ENCODE measurements at places on chromosomes 16 and 17. TPM values are rescaled to one million over a fixed set of nuclear protein-coding genes. Genes with fewer than 3 reads are reported as not detected.

DNA sequence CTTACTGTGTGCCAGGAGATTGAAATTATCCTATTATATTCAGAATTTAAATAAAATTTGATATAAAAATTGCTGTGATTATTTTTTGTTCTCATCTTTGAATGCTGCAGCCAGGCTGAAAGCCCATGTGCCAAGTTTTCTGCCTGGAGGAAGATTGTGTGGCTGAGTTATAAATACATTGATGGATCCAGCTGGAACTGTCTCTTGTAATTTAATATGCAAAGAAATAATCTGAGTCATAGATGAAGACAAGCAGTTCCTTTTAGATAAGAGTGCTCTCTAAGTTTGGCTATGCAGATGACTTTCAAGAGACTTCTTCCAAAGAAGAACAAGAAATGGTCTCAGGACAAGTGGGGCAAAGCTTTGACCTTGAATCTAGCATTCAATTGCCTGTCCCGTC is 871.0 kb downstream of the CDH11 start:
- no peaks in the 10 kb centered on the region for H3K4me1 ChIP-seq
- H3K27me3 ChIP-seq, result no peaks in the 10 kb centered on the region
- H3K36me3 ChIP-seq, result no peaks in the 10 kb centered on the region

DNA sequence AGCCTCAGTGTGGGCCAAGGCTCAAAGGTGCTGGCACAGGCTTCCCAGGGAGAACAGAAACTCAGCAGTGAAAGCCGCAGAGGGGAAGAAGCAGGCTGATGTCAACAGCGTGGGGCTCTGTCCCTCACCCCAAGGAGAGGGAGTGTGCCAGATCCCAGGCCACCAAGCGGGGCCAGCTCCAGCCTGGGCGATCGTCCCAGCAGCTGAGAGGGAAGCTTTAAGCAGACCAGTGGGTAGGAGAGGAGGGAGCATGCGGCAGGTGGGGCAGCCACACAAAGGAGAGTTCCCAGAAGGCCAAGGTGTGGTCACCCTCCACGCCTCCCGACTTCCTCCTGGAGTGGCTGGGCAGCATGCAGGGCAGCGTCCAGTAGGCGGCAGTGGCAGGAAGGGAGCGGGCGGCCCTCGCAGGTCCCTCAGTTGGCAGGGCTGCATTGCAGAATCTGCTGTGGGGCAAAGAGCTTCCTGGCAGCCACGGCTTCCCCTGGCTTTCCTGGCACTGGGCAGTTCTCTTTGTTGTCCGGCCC is 6.0 kb downstream of the SYNGR2 start:
- no peak overlapping the region for H3K4me3 ChIP-seq
- peak; percentile 90 for DNase-seq
- H3K36me3 ChIP-seq, result peaks cover 18% of the 10 kb centered on the region
- peak overlapping the region; percentile 83 for H3K27ac ChIP-seq
- no peaks in the 10 kb centered on the region for H3K27me3 ChIP-seq

DNA sequence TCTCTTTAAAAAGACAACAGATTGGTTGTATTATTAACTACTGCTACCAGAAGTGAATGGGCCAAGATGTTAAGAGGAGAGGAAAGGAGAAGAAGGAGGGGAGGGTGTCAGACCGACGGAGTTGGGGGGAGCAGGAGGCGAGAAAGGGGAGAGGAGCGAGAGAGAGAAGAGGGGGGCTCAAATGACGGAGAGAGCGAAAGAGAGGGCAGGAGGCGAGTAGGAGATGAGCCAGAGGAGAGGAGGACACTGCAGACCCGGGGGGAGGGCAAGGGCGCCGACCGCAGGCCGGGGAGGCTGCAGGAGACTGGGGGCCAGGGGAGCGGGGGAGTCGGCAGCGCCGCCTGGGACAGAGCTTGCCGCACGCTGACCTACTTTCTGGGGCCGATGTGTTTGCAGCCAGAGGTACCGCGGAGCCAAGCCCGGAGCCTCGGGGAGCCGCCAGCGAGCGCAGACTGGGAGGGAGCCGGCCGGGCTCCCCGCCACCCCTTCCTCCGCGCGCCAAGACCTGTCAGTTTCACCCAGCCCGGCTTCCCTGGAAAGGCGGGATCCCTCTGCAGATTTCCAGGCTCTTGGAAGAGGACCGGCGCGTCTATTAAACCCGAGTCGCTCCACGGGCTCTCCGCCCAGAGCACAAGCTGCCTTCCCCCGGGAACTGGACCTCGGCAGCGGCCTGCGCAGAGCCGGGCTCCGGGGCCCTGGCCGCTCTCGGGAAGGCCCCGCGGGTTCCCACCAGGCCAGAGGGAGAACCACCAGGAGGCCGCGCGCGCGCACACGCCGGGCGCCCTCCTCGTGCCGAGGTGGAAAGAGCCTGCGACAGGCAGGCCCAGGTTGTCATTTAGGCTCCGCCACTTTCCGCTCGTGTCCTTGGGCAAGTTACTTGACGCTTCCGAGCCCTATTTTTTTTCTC is 74.6 kb downstream of the CMC2 start:
- H3K36me3 ChIP-seq, result no peaks in the 10 kb centered on the region
- peak overlapping the region; percentile 25 for H3K27ac ChIP-seq
- peak; percentile 57 for DNase-seq

DNA sequence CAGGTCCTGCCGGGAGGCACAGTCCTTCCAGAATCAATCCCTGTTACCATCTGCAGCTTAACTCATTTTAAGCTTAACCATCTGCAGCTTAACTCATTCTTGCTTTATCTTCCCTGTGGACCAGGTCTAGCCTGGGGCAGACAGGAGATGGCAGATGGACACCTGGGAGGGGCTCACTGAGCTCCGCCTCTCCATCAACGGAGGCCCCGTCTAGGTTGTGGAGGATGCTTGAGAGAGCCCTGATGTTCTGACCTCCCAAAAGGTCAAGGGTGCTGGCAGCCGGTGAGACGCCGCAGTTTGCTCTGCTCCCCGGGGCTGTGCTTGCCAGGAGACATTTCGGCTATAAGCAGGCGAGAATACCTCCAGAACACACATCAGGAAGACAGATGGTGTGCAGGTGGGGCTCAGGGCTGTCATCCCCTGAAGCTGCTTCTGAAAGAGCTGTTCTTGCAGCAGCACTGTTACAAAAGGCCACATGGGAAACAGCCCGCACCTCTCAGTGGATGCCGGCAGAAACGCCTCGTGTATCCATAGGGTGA is 41.3 kb downstream of the BAIAP2 start:
- no peaks in the 10 kb centered on the region for H3K36me3 ChIP-seq
- DNase-seq, result no peak
- no peak overlapping the region for H3K27ac ChIP-seq

- no peaks in the 10 kb centered on the region for H3K27me3 ChIP-seq
- H3K4me1 ChIP-seq, result no peaks in the 10 kb centered on the region
- peaks cover 6% of the 10 kb centered on the region for H3K36me3 ChIP-seq
- DNase-seq, result no peak
- H3K27ac ChIP-seq, result no peak overlapping the region
These were observed 11.3 kb downstream of the NUBP1 start for GRCh38 chr16:10754941-10755340.

- no peaks in the 10 kb centered on the region for H3K4me1 ChIP-seq
- no peak overlapping the region for H3K27ac ChIP-seq
- H3K36me3 ChIP-seq, result no peaks in the 10 kb centered on the region
- H3K4me3 ChIP-seq, result no peak overlapping the region
- no peak for DNase-seq
- H3K27me3 ChIP-seq, result no peaks in the 10 kb centered on the region
These were observed 44.9 kb downstream of the ABCA5 start for GRCh38 chr17:69282002-69282401.

DNA sequence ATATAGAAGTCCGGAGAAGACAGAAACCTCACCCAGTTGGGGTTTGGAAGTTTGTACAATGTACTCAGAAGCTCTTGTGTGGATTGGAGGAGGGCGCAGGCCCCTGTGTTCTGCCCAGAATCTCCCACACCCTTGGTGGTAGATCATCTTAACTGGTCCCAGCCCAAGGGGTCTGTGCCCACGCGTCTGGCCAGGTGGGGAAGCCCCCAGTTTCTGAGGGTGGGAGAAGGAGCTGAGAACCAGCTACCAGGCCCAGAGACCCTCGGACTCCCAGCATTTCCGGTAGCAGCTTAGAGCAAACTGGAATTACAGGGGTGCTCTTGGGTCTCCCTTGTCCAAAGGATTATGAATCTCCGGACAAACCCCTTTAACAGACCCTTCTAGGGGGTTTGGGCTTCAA is 2.3 kb upstream of the PPP1R9B start:
- no peaks in the 10 kb centered on the region for H3K36me3 ChIP-seq
- no peaks in the 10 kb centered on the region for H3K27me3 ChIP-seq
- H3K4me3 ChIP-seq, result no peak overlapping the region
- no peak for DNase-seq

- no peak overlapping the region for H3K4me3 ChIP-seq
- no peaks in the 10 kb centered on the region for H3K27me3 ChIP-seq
- no peaks in the 10 kb centered on the region for H3K4me1 ChIP-seq
- no peak overlapping the region for H3K27ac ChIP-seq
These were observed 5.9 kb downstream of the DNAH17 start for GRCh38 chr17:78571329-78571728.

The SLC16A13 gene
- 2.1 TPM for total RNA-seq

The MYH2 gene
- total RNA-seq, result not detected

The USP7 gene
- 40.3 TPM for total RNA-seq

The SLC6A2 gene
- not detected for total RNA-seq

The EME1 gene
- total RNA-seq, result 0.38 TPM

The TNFSF13 gene
- total RNA-seq, result 15.3 TPM

The CCL8 gene
- total RNA-seq, result not detected

The CBFA2T3 gene
- total RNA-seq, result 22.9 TPM

The KRT33A gene
- total RNA-seq, result not detected

The GDPD3 gene
- 1.8 TPM for total RNA-seq

The OR1F1 gene
- not detected for total RNA-seq

The SLC13A2 gene
- total RNA-seq, result not detected

The CNGB1 gene
- not detected for total RNA-seq

The SMIM22 gene
- total RNA-seq, result 50.3 TPM

The KRT9 gene
- total RNA-seq, result not detected

The NOL11 gene
- total RNA-seq, result 11.4 TPM

The SGCA gene
- total RNA-seq, result not detected

The KCNG4 gene
- not detected for total RNA-seq

Data from pancreas (tissue), 10 donors.